ENCODE measurements at places on chromosomes 5 and 9. TPM values are rescaled to one million over a fixed set of nuclear protein-coding genes. Genes with fewer than 3 reads are reported as not detected.

GNA14 gene
- total RNA-seq: not detected

DNA sequence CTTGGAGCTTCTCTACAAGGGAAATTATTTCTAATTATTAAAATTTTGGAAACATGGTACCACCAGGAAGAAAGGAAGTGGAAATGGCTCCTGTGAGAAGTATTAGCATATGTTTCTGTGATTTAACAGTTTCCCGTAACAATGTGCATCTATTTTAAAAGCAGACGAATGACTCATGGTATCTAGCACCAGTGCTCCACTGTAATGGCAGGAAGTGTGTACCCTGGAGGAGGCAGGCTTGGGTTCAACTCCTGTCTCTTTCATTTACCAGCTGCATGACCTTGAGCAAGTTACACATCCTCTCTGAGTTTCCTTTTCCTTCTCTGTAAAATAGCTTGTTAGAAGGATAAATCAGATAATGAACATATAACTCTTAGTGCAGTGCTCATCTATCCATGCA is 41.0 kb upstream of the ANGPTL2 start:
- no peak for DNase-seq

GRCh38 chr5:42593591-42593990 is 163.0 kb upstream of the CCDC152 start:
- no peak for DNase-seq

DNA sequence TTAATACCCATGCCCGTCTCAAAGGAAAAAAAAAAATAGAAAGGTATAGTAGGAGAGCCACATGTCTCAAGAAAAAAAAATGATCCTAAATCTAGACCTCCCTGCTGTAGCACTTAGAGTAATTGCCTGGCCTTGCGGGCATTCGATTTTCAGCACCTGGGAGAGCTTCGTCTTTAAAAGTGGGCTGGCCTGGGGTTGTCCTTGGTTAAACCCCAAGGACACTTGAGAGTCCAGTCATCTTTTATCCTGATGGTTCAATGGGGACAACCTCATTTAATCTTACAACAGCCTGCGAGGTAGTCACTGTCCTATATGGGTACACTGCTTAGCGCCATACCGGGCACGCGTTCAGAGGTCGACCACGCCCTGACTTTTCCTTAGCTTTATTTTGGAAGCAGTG is 60.1 kb downstream of the MAT2B start:
- DNase-seq: no peak

GRCh38 chr5:96229188-96229587 is 203.9 kb downstream of the PCSK1 start:
- no peak for DNase-seq

DNA sequence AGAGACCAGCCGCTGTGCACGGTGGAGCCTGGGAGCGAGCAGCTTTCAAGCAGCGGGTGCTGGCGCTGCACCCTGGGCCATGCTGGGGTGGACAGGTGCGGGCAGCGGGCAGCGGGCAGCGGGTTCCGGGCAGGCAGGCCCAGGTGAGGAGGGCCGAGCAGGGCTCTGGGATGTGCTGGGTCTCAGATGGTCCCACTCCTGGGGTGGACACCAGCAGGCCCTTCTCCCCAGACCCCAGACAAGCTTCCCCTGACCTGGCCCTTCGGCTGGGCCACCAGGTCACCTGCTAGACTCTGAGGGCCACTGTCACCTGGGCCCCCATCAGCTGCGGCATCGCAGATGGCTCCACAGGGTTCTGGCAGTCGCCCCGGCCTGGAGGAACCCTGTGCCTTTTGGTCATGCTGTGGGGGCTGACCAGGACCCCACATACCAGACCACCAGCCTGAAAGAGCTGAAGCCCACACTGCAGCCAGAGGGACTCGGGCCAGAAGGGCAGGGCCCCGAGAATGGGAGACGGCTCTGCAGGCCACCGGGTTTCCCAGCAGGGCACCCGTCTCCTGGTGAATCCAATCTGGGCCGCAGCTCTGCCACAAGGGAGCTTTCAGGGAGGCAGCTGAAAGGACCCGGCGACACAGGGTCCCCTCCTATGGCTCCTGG is 2.0 kb downstream of the SLC6A19 start:
- DNase-seq: no peak

- DNase-seq: no peak
Measured at GRCh38 chr9:8351436-8351835, 551.9 kb upstream of the DMAC1 start.

OR13C4 gene
- total RNA-seq: not detected

DNA sequence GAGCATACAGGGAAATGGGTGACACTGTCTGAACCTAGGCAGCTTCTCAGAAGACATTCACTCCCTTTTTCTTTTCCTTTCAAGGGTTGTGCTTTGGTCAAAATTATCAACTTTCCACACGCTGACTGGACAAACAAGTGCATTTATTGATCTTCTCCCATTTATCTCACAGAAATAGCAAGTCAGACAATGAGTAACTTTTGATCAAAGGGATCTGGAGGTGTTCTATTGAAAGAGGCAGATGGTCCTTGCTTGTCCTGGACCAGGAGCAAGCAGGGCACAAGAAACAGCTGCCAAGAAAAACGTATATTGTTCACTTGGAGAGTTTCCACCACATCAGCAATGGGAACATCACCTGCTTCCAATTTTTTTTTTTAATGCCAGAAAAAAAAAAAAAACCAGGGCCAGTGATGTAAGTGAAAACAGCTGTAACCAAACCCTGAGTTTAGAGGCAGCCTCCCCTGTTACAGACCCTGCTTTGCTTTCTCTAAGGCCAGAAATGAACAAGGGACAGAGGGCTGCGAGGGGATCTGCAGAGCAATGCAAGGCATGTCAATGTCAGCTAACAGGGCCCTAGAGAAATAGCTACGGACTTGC is 79.8 kb downstream of the NIPSNAP3B start:
- DNase-seq: no peak

FUBP3 gene
- 54.6 TPM for total RNA-seq

TAS2R1 gene
- total RNA-seq: not detected

OR13C9 gene
- total RNA-seq: not detected

DNA sequence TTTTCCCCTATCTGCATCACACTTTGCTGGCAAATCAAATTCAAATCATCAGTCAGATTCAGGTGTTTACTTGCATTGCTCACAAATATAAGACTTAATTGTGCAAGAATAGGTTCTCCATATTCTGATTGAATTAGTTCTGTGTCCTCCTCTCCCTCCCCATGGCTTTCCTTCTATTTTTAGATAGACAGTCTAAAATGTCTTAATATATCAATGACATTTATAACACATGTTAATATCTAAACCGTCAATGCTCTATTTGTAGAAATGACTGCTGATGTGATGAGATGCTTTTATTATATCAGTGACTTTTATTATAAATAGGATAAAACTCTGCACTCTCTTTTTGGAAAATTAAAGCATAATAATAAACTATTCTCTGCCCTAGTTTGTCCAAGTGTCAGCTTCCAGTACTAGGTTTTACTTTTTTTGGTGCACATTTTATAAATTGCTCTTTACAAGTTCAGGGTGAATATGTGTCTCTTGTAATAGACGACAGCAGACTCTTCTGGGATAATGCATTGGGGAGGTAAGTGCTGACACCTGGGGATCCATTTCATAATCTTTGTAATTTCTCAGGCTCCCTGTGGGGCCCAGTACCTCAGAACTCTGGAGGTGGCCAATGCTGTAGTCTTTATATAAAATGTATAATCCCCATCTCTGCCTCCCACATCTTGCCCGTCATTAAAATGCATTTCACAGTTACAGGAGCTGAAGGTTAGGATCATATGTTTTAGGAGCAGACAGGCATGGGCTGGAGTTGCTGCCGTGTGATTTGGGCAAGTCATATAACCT is 321.5 kb downstream of the BRINP1 start:
- DNase-seq: no peak

GRCh38 chr5:3104429-3105060 is 353.1 kb upstream of the IRX2 start:
- DNase-seq: no peak

GRIA1 gene
- total RNA-seq: not detected

DNA sequence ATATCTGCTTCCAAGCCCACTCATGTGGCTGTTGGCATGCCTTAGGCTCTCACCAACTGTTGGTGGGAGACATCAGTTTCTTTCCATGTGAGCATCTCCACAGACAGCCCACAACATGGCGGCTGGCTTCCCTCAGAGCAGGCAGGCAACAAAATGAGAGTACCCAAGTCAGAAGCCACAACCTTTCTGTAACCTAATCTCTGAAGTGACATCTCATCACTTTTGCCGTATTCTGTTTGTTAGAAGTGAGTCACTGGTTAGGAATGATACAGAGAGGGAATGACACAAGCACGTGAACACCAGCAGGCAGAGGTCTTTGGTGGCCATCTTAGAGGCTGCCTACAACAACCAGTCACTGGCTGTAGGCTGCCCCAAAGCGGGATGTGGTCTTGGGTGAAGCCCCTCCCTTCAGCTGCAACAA is 88.6 kb upstream of the RASGRF2 start:
- DNase-seq: no peak

DNA sequence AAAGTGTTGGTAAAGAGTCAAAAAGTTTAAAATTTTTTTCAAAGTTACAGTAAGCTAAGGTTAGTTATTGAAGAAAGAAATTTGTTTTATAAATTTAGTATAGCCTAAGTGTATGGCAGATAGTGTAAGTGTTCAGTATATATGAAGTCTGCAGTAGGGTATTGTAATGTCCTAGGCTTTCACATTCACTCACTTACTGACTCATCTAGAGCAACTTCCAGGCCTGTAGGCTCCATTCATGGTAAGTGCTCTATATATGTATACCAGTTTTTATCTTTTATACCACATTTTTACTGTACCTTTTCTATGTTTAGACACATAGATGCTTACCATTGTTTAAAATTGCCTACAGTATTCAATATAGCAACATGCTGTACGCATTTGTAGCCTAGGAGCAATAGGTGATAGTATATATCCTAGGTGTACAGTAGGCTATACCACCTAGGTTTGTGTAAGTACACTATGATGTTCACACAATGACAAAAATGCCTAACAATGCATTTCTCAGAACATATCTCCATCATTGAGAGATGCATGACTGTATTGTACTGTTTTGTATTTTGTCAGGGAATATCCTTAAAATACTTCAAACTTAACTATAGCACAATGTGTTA is 38.5 kb downstream of the CYSTM1 start:
- no peak for DNase-seq

GRCh38 chr9:788777-789176 is 52.7 kb upstream of the DMRT1 start:
- DNase-seq: no peak

FCN1 gene
- not detected for total RNA-seq

GRCh38 chr5:115180165-115180709 is 10.5 kb upstream of the TRIM36 start:
- DNase-seq: peak; percentile 5

GRCh38 chr5:1785062-1785461 is 14.6 kb downstream of the MRPL36 start:
- no peak for DNase-seq

CMBL gene
- 0.29 TPM for total RNA-seq

DNA sequence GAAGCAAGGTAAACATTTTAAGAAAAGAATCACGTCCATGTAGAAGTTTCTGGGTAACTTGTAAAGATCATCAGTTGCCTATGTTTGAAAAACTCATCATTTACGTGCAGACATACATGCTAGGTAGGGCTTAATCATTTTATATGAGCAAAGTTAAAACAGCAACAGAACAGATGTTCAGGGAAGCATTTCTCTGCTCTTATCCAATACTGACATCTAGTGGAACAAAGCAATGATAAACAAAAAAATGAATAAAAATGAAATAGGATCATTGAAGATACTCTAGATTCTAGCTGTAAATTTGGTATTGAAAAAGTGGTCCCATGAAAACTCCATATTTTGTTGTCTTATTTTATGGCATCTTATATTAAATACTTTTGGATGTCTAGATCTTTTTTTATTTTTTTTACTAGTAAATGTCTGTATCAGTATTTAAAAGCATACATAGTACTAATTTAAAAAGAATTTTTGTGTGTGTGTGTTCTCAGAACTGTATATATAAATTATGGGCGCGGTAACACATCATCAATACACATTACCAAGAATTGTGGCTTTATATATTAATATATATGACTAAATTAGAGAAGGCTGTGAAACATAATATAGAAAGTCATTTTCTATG is 1050.2 kb downstream of the CDH12 start:
- no peak for DNase-seq

DNA sequence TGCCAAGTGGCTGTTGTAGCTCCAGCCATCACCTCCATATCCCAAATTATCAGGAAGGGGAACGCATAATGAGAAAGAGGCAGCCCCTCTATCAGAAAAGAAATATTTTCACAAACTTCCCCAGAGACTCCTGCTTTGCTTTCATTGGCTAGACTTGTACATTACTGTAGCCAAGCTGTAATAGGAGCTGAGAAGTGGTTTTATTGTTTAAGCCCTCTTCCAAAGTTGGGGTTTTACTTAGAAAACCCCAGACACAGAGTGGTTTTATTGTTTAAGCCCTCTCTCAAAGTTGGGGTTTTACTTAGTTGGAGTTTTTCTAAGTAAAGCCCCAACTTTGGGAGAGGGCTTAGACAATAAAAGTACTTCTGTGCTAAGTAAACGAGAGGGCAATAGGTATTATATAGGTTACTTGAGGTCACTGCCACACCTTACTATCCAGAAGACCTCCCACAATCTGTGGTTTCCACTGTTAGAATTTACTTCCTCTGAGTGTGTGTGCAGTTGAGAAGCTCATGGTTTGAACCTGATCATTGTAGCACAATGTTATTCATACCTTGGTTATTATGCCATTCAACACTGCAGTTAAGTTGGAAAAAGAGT is 215.7 kb upstream of the OTULINL start:
- DNase-seq: peak; percentile 16

GRCh38 chr5:27814286-27814685 is 775.9 kb upstream of the CDH9 start:
- DNase-seq: no peak

DNA sequence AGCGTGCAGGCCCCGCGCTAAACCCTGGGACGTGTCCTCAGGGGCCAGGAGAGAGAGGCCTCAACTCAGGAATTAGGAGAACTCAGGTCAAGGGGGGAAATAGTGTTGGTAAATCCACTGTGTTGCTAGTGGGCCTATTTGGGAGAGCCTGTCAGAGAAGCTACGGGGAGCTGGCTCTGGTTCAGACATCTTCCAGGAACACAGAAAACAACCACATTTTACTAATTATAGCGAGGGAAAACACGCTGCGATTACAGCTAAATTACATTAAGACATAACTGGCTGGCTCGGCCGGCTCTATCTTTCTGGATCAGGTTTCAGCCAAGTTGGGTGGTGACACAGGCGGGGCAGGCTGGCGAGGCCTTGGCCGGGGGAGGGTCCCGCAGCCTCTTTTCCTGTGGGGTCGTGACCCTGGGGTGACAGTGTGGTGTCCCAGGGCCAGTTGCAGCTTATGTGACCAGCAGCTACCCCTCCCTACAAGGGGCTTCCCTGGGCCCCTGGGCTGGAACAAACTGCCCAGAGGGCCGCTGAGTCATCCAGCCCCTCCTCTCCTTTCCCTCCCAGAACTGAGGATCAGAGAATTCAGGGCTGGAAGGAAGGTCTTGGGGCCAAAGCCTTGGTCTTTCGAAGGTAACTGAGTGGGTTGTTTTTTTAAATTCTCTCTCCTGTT is 75.1 kb downstream of the FGF18 start:
- DNase-seq: no peak

LHX3 gene
- not detected for total RNA-seq

- no peak for DNase-seq
Measured at GRCh38 chr5:134189031-134189430, 12.3 kb upstream of the SKP1 start.

- DNase-seq: no peak
Measured at GRCh38 chr9:4774209-4774608, 18.5 kb upstream of the RCL1 start.

- peak; percentile 62 for DNase-seq
Measured at GRCh38 chr5:963673-964531, 44.7 kb upstream of the NKD2 start.

Measured in activated T-helper 1 cell treated with anti-CD3 and anti-CD28 coated beads, Interleukin-12 subunit alpha, Interleukin-12 subunit beta, Interleukin-2, Interleukin-4 antibody, amounts not matched to agents 30 ng/mL and 10 ng/mL and 1 ng/mL, durations not matched to agents 14 hours and 24 hours and 36 hours (primary cell).